ENCODE measurements at places on chromosomes 5 and 9.

GRCh38 chr9:89254773-89255125 is 56.2 kb upstream of the CKS2 start:
- DNase-seq: no peak

GRCh38 chr5:173823721-173824567 is 64.2 kb upstream of the CPEB4 start:
- DNase-seq: no peak

DNA sequence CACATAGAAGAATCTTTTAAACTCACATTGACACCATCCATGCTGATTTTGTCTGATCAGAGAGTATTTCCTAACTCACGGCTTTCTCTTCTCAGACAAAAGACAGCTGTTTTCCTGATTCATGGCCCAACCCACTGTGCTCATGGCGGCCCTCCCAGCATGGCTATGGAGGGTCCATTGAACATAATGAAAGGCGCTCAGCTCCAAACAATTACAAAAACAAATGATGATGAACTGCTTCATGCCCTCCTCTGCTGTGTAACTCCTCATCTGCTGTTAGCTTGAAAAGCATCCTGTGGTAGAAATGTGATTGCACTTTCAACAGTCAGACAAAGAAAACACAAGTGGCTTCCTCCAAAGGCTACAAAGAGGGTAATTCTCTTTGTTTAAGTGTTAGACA is 673.8 kb downstream of the PRELID2 start:
- DNase-seq: no peak

- no peak for DNase-seq
Observed at GRCh38 chr9:87083986-87084385, 136.7 kb upstream of the GAS1 start.

GRCh38 chr9:27053369-27054022 is 48.0 kb upstream of the LRRC19 start:
- DNase-seq: no peak

- no peak for DNase-seq
Observed at GRCh38 chr9:114237247-114237646, 81.9 kb downstream of the COL27A1 start.

GRCh38 chr5:169089343-169089742 is 211.6 kb downstream of the SLIT3 start:
- DNase-seq: no peak

GRCh38 chr9:137550231-137550621 is at the start of gene PNPLA7:
TSS of gene PNPLA7 (minus strand) at chr9:137550402. CDS start at chr9:137550197, 205 bp downstream.
- no peak for DNase-seq

- no peak for DNase-seq
Observed at GRCh38 chr9:136643596-136644342, 18.9 kb upstream of the EGFL7 start.

DNA sequence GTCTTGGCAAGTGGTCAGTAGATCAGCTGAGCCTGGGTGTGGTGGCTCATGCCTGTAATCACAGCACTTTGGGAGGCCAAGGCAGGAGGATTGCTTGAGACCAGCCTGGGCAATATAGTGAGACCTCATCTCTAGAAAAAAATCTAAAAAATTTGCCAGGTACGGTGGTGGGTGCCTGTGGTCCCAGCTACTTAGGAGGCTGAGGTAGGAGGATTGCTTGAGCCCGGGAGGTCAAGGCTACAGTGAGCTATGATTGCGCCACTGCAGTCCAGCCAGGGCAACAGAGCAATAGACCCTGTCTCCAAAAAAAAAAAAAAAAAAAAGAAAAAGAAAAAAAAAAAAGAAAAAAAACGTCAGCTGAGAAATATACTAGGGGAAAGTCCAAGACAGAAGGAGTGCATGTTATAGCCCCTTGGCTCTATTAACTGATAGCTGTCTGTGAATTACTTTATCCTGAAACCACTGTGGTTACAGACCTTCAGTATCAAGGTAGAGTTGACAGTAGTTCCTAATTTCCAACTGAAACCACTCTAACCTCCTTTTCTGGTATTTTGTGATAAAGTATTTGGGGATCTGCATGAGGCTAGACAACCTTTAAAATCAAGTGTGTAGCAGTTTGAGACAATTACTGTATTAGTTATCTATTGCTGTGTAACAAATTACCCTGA is 2.3 kb upstream of the INIP start:
- DNase-seq: no peak

GRCh38 chr5:64874753-64875152 is 106.0 kb downstream of the CWC27 start:
- DNase-seq: no peak

DNA sequence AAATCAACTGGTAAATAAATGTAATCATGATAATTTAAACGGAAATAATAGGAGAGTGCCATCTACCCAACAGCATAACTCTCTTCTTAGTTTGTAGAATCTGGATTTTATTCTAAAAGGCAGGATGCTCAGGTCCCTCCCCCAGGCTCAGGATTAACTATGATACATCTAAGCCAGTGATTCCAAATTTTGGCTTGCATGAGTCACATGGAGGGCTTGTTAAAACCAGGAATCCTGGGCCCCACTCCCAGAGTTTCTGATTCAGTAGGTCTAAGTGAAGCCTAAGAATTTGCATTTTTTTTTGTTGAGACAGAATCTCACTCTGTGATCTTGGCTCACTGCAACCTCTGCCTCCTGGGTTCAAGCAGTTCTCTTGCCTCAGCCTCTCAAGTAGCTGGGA is 62.3 kb upstream of the ZFR start:
- no peak for DNase-seq

- DNase-seq: no peak
Observed at GRCh38 chr9:121194730-121195129, 6.9 kb downstream of the RAB14 start.

DNA sequence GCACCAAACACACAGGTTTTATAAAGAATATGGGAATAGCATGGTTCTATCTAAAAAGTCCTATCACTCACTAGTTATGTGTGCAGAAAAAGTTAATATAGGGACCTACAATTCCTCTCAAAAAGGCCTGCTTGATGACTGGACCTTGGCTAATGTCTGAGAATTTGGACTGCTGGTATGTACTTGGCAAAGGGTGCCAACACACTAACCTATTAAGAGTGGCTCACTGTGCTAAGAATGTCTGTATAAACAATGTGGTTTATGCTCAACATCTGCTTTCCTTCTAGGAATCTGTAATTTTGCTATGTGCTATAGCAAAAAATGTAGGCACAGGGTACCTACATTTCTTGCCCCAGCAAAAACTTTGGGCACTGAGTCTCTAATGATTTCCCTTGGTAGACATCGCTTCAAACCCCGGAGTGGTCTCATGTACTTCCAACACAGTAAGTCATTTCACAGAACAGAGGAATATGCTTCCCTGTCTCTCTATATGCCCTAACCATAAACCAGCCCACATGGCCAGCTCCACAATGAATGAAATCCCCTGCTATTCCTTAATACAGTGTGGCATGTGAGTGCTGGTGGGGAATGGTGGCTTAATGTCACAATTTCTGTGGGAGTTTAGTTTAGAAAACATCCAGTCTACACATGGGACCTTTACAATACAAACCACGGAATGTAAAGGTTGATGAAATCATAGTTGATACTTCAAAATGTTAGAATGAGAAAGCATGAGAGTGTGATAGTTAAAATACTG is 101.7 kb downstream of the UBAP2 start:
- no peak for DNase-seq

DNA sequence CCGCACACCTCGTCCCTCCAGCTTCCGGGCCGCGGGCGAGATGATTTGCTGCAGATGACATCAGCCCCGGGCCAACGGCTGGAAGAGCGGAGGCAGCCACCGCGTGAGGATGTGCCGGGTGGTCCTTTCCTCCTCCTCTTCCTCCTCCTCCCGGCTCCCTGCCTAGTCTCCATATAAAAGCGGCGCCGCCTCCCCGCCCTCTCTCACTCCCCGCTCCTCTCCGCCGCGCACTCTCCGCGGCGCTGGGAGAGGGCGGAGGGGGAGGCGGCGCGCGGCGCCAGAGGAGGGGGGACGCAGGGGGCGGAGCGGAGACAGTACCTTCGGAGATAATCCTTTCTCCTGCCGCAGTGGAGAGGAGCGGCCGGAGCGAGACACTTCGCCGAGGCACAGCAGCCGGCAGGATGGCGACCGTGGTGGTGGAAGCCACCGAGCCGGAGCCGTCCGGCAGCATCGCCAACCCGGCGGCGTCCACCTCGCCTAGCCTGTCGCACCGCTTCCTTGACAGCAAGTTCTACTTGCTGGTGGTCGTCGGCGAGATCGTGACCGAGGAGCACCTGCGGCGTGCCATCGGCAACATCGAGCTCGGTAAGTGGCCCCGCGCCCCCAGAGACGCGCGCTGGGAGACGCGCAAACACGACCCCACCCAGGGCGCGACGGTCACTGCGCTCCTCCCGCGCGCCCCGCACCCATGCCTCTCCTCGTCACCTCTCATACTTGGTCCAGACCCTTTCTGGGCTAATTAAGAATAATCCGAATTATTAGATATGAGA is at the start of gene MAP1B:
Gene MAP1B, plus strand, starts transcription at position 345 of the 770 bp plus-strand sequence. Its CDS starts 57 bp downstream, at position 402.
- DNase-seq: no peak

GRCh38 chr9:136520053-136520540 is 25.8 kb downstream of the NOTCH1 start:
- no peak for DNase-seq

DNA sequence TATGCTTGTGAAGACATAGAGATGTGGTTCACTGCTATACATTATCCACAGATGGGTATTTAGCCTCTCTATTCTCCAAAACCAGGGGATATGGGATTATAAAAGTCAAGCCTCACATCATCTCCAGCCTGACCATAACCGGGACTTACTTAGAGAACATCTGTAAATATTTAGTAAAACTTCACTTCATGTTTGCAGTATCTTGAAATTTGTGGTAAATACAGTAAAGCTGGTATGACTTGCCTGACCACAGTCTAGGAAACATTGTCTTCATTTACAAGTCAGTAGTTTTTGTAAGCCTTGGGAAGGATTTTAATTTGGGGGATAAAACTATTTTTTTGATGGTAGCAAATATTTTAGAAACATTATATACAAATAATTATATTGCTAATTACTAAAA is 64.2 kb downstream of the MAST4 start:
- DNase-seq: no peak

- DNase-seq: no peak
Observed at GRCh38 chr5:150067405-150067960, 18.9 kb downstream of the CSF1R start.

Data from activated gamma-delta T cell treated with anti-CD3 and anti-CD28 coated beads, Interleukin-2, amount 50 U/mL, for 16 hours (primary cell).